Activated CD8-positive, alpha-beta memory T cell treated with anti-CD3 and anti-CD28 coated beads, Interleukin-2, amount 50 U/mL, for 4 hours (primary cell): ENCODE measurements at places on chromosomes 4 and X.

- no peak for DNase-seq
Observed at GRCh38 chr4:84924434-84924833, 42.1 kb downstream of the WDFY3 start.

- no peak for DNase-seq
Observed at GRCh38 chr4:156085100-156085499, 131.4 kb upstream of the CTSO start.

DNA sequence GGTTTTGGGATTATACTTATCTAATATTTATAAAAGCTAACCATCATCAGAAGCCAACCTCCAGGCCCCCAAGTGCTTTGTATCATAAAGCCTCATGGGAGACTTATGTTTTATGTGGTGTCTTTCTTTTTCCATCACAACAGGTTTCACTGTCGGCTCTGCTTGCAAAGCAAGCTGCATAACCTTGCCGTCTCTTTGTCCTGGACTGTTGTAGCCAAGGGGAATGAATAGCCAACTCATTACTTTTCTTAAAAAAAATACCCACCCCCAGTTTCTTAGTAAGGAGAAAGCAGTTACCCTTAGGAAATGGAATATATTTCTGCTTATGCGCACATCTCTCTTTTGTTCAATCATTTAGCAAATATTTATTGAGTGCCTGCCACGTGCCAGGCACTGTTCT, 40.7 kb downstream of the FAM184B start:
- no peak for DNase-seq

DNA sequence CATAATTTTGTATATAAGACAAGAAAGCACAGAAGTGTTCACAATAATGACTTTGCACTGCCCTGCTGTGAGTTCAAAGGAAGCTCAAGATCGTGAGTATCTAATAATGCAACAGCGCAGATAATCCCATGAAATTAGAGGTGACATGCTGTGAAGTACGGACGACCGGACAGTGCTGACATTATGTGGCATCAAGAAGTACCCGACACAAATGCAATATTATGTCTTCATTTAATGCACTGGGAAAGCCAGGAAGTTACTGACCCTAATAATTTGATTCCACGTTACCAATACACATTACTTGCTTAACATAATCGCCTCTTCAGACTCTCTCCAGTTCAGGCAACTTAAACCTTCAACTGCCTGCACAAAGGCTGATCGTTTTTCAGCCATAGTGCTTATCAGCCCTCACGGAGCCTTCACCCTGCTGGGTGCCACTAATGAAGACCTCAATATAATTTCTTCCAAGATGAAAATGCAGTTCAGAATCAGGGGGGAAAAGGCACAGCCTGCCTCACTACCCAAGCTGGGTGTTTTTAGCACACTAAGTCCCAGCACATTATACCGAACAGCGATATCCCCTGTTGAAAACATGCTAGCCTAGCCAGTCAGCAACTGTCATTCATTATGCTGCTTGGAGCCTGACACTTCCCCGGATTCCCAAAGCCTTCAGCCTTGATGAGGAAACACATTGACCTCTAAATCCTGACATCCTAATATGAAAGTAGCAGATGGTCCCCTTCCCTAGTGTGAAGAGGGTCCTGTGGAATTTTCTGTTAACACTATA, 56.1 kb downstream of the SLC7A11 start:
- DNase-seq: no peak

DNA sequence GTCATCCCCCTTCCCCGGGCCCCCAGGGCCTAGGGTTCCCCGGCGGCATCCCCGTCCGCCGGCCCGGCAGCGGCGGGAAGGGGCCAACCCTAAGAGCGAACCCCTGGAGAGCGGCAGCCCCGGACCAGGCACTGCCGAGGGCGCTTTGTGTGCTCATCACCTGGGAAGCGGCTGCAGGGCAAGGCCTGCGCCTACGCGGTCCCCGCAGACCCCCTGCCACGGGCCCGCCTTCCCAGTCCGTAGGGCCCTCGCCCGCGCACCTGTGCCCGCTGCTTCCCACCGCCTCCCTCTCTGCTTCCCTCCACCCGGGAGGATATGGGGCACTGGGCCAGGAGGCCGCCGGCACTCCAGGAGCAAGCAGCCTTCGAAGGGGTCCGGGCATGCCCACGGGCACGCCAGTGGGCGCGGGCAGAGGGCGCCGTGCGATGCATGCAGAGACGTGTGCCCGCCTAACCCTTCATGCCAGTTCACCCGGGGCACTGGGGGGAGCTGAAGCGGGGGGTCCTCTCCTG, 2.6 kb downstream of the FLNA start:
- DNase-seq: no peak
